Astrocyte (in vitro differentiated cells and primary cell): ENCODE measurements at places on chromosomes 1 and 21.

GRCh38 chr1:217105437-217105836 is 382.2 kb upstream of the ESRRG start:
- DNase-seq: no peak
- no peaks in the 10 kb centered on the region for H3K4me1 ChIP-seq

- no peak for DNase-seq
- no peaks in the 10 kb centered on the region for H3K4me1 ChIP-seq
- no peak overlapping the region for H3K4me3 ChIP-seq
- no peaks in the 10 kb centered on the region for H3K36me3 ChIP-seq
- H3K27me3 ChIP-seq: no peaks in the 10 kb centered on the region
These were observed 15.8 kb upstream of the ZNF678 start for GRCh38 chr1:227547310-227548118.

DNA sequence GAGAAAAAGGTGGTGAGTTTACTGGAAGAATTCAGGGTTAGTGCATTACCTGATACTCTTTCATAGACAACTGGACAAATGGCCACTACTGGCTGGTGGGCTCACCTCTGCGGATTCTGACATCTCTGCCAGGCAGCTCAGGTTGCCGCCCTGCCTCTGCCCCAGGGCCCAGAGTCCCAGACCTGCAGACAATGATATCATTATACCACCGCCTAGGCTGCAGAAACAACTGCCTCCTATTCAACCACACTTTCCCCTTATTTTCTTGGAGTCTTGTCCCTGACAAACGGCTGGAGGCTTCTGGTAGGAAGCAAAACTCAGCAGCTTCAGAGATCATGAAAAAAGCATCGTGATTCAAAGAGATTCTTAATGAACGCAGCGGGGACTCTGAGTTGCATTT is 37.0 kb downstream of the IRF2BP2 start:
- H3K4me3 ChIP-seq: no peak overlapping the region
- H3K36me3 ChIP-seq: no peaks in the 10 kb centered on the region
- no peak overlapping the region for H3K27ac ChIP-seq
- DNase-seq: no peak
- no peaks in the 10 kb centered on the region for H3K27me3 ChIP-seq

- no peak for DNase-seq
- H3K27me3 ChIP-seq: no peaks in the 10 kb centered on the region
- H3K4me1 ChIP-seq: peaks cover 10% of the 10 kb centered on the region
- H3K4me3 ChIP-seq: no peak overlapping the region
These were observed 6.6 kb downstream of the ZBTB18 start for GRCh38 chr1:244057474-244058385.

DNA sequence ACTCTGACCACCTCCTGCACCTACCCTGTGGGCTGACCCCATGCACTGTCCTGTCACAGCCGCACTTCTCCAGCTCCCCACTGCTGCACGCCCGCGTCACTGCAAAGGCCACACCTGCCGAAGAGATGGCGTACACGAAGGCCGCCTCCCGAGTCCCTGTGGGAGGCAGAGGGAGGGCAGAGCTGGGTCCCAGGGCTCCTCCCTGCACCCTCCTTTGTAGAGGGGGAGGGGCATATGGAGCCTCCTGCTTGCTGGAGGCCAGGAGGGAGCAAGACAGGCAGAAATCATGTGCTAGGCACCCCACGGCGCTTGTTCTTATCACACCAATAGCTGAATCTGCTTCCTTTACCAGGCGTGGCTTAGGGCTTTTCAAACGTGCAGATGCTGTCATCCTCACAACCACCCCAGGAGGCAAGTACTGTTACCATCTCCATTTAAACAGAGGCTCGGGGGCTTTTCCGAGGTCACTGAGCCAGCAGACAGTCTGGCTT is 21.4 kb downstream of the WNT4 start:
- H3K4me1 ChIP-seq: peaks cover 8% of the 10 kb centered on the region
- H3K27ac ChIP-seq: no peak overlapping the region
- H3K36me3 ChIP-seq: no peaks in the 10 kb centered on the region
- H3K27me3 ChIP-seq: no peaks in the 10 kb centered on the region

DNA sequence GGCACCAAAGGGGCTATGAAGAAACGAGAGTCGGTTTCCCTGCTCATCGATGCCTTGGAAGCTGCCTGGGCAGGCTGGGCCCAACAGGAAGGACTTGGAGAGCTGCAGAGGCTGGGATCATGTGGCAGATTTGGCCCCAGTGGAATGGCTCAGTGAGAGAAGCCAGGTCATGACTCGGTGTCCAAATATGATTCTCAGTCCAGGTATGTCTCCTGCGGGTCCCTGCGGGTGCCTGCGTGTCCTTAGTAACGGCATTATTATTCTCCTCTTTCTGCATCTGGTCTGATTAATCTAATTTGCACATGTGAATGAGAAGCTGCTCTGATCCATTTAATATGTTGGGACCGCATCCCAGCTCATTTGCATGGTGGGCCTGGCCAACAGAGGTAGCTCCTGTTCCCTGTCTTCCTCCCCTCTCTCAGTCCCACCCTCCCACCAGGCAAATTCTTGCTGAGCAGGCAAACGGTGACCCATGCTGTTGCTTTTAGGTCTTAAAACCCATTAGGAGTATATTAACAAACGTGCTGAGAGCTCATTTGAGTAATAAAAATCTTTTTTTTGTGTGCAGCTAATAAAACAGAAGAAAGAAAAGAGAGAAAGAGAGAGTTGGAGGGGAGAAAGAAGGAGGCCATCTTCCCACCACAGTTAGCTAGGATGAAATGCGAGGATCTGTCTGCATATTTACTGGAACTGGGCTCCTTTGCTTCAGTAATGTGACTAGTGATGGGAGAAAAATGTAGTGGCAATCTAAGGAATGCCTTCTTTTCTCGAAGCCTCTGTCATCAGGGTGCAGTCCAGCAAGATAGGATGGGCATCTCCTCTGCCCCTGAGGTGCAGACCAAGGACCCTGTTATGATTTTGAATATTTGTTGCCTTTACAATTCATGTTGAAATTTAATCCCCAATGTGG is 133.5 kb downstream of the HMGB4 start:
- H3K27me3 ChIP-seq: no peaks in the 10 kb centered on the region
- no peaks in the 10 kb centered on the region for H3K36me3 ChIP-seq
- H3K4me3 ChIP-seq: no peak overlapping the region
- no peaks in the 10 kb centered on the region for H3K4me1 ChIP-seq
- DNase-seq: peak; percentile 40
- H3K27ac ChIP-seq: no peak overlapping the region

GRCh38 chr1:161114556-161114955 is 3.3 kb downstream of the PFDN2 start:
- DNase-seq: no peak
- H3K27ac ChIP-seq: peak overlapping the region; percentile 98
- H3K27me3 ChIP-seq: no peaks in the 10 kb centered on the region
- H3K4me1 ChIP-seq: peaks cover 27% of the 10 kb centered on the region
- H3K36me3 ChIP-seq: peaks cover 6% of the 10 kb centered on the region
- no peak overlapping the region for H3K4me3 ChIP-seq

DNA sequence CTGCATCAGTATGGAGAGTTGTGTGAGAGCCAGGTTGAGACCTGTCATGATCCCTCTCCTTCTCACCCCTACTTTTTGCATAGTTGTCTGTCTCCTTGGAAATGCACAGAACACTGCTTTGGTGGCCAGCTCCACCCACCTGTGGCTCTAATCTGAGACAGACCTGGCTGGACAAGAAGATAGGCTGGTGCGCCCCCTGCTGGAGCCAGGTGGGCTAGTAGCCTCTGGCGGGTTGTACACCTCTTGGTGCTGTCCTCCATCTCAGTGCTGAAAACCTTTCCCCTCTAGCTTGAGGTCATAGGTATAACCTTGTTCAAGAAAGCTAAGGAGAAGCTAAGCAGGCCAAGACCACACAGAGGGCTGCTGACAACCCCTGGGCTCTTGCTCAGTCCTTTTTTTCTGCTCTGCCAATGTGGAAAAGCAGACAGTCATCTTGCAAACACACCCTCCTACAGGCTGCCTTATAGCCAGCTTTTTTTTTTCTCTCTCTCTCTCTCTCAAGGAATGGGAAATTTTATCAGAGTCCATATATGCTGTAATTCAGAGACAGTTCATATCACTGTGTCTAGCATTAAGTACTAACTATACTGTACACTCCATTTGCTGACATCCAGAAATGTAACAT is 58.8 kb upstream of the SPATA6 start:
- H3K4me1 ChIP-seq: no peaks in the 10 kb centered on the region
- peak; percentile 9 for DNase-seq
- no peak overlapping the region for H3K4me3 ChIP-seq

DNA sequence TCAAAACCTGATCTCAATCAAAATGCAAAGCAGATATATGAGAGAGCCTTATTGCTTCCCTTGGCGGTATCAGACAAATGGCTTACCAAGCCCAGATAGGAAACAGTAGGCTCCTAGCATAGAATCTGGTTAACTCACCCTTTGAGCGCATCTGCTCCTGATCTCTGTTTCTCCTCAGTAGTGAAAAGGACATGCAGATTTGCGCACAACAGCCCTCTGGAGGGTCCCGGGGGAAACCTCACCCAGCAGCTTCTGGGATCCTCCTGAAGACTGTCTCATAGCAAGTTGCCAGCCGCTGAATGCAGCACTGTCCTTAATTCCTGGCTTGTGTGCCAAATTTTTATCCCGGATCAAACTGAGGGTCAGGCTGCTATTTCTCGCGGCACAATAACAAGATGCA is 192.2 kb downstream of the FASLG start:
- no peaks in the 10 kb centered on the region for H3K4me1 ChIP-seq
- no peak for DNase-seq
- H3K27me3 ChIP-seq: no peaks in the 10 kb centered on the region
- H3K4me3 ChIP-seq: no peak overlapping the region
- no peak overlapping the region for H3K27ac ChIP-seq

DNA sequence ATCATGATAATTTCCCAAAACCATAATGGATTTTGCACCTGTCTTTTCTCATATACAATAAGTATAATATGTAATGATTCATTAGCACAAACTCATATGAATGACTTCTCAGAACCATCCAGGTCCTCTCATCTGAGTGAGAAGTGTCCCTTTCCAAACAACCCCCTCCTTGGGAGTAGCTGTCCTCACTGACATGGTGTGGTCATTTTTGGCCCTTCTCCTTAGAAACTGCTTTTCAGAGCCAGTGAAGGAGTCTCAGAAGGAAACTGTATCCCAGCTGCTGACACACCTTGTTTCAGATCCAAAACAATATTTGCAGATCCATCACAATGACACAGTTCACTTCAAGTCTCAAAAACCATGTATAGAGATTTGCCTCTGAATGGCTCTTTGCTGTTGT is 95.5 kb downstream of the MIS18A start:
- H3K36me3 ChIP-seq: no peaks in the 10 kb centered on the region
- H3K4me3 ChIP-seq: no peak overlapping the region
- no peaks in the 10 kb centered on the region for H3K27me3 ChIP-seq
- H3K27ac ChIP-seq: no peak overlapping the region
- no peaks in the 10 kb centered on the region for H3K4me1 ChIP-seq

GRCh38 chr21:35343046-35343819 is 294.1 kb upstream of the RUNX1 start:
- no peak overlapping the region for H3K27ac ChIP-seq
- H3K4me1 ChIP-seq: no peaks in the 10 kb centered on the region
- no peaks in the 10 kb centered on the region for H3K36me3 ChIP-seq

GRCh38 chr1:245686446-245687030 is 531.8 kb downstream of the KIF26B start:
- H3K27me3 ChIP-seq: no peaks in the 10 kb centered on the region
- no peak overlapping the region for H3K27ac ChIP-seq
- no peak for DNase-seq
- no peaks in the 10 kb centered on the region for H3K36me3 ChIP-seq
- no peak overlapping the region for H3K4me3 ChIP-seq

- H3K4me1 ChIP-seq: peaks cover 24% of the 10 kb centered on the region
- DNase-seq: peak; percentile 42
- no peak overlapping the region for H3K4me3 ChIP-seq
- no peaks in the 10 kb centered on the region for H3K36me3 ChIP-seq
- H3K27ac ChIP-seq: no peak overlapping the region
- peaks cover 2% of the 10 kb centered on the region for H3K27me3 ChIP-seq
These were observed 43.2 kb downstream of the NEK2 start for GRCh38 chr1:211632117-211632807.

DNA sequence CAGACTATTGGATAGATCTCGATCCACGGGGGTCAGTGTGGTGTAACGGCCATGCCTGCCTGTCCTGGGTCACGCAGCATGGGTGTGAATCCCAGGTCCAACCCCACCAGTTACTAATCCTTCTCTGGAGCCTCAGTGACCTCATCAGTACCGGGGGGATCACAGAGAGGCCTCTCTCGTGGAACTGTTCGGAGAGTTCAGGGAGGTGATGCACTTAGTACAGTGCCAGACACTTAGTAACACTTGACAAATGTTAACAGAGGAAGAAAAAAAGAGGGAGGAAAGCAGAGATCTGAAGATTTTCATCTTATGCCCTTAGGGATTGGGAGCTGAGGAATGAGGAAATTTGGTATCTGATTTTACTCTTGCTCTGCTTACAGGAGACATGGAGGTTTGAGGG is 2.9 kb downstream of the ABCA4 start:
- DNase-seq: no peak
- H3K27ac ChIP-seq: no peak overlapping the region
- no peak overlapping the region for H3K4me3 ChIP-seq
- H3K36me3 ChIP-seq: no peaks in the 10 kb centered on the region
- peaks cover 3% of the 10 kb centered on the region for H3K4me1 ChIP-seq

DNA sequence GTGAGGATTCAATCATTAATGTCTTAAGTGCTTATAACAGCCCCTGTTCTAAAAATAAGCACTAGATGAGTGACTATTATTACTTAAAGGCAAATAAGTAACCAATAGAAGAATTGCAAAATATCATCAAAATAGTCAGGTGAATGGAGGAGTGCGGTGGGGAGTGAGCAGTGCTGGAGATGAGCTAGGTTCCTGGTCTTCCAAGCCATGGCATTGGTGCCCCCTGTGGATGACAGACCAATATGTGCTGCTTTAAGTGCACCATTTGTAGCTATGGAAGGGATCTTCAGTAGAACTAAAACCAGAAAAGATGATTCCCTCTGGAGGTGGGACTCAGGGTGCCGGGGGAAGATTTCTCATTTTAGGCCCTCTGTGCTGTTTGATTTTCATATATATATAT is 46.1 kb upstream of the SLC30A1 start:
- peaks cover 2% of the 10 kb centered on the region for H3K27me3 ChIP-seq
- no peaks in the 10 kb centered on the region for H3K36me3 ChIP-seq
- DNase-seq: no peak
- H3K27ac ChIP-seq: no peak overlapping the region
- H3K4me3 ChIP-seq: no peak overlapping the region
- H3K4me1 ChIP-seq: no peaks in the 10 kb centered on the region

DNA sequence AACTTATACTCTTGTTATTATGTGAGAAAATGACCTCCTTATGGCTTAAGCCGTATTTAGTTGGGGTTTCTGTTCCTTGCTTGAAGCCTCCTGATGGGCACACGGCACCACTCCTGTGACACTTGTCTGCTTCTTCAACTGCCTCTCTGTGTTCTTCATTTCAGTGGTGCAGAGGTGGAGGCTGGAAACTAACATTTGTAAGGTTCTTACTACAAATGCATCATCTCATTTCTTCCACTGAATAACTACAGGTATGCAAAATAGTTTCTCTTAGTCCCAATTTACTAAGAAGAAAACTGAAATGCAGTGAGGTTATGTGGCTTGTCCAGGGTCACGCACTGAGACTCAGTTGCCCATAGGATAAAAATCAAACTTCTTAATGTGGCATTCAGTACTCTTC is 23.6 kb upstream of the ZNF362 start:
- no peak for DNase-seq
- H3K27ac ChIP-seq: no peak overlapping the region
- H3K36me3 ChIP-seq: no peaks in the 10 kb centered on the region
- H3K4me3 ChIP-seq: no peak overlapping the region
